ENCODE measurements at places on chromosomes 6 and 20.
A peak's percentile ranks its signal among the peaks of the same experiment; 100 is the strongest.

GRCh38 chr6:39330057-39330456 is 7.6 kb upstream of the KCNK16 start:
- DNase-seq: no peak

- no peak for DNase-seq
Observed at GRCh38 chr20:56488566-56488965, 20.1 kb downstream of the RTF2 start.

DNA sequence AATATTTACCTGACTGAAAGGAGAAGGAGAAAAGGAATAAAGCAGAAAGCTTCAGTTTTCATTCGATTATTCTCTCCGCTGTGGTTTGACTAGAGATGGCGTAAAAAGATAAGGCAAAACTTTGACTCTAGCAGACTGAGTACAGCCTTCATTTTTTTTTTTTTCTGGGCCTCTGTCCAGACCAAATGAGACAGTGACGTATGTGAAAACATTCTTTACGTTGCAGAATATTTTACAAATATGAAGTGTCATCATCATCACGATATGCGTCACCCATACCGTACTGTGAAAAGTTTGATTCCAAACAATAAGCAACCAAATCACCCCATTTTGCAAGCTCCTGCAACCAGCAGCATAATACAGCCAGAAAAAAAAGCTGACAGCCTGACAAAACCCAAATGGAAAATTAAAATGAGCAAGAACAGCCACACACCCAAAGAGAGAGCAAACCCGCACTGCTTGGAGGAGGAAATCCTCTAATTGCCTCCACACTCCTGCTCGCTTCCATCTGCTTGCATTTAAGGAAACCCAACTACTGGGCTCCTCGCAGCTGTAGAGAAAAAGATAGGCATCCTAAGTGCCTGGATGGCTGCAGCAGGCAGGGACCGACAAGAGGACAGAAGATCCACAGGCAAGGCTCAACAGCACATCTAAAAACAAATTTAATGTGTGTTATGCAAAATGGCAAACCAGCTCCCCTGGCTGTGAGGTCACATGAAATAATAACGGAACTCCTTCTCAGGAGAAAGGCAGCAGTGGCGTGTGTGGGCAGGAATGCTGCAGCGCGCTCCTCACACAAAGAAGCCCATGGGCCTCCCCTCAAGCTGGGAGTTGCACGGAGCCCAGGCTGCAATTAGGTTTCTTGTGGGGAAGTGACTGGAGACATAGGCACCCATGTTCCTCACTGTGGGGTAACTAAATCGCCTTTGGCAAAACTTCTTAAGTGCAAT is 113.1 kb downstream of the FYN start:
- DNase-seq: no peak

DNA sequence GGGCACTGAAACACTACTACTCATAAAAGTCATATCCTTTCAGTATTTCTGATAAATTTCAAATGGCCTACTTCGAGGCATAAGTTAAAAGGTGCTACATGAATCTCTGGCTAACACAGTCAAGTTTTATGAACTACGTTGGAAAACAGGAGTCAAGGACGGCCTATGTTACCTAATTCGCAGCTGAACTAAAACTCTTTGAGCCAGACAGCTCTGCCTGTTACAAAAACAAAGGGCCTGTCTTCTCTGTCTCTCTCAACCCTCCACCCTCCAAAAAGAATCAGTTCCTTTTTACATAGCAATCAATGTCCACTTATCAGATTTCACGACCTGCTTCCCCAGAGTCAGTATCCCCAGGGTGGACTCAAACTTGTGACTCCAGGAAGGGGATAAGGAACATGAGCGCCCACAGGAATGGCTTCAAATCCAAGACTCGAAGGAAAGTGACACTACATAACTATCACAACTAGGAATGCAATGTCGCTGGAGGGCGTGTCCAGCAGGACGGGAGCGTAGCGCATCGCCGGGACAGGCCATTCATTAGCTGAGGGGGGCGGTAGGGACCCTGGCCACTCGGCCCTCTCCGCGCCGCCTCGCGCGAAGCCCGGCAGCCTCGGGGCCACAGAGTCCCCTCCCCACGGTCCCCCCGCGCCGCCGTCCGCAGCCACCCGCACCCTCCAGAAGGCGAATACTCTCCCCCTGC is 591 bp downstream of the IBTK start:
- DNase-seq: peak; percentile 10

DNA sequence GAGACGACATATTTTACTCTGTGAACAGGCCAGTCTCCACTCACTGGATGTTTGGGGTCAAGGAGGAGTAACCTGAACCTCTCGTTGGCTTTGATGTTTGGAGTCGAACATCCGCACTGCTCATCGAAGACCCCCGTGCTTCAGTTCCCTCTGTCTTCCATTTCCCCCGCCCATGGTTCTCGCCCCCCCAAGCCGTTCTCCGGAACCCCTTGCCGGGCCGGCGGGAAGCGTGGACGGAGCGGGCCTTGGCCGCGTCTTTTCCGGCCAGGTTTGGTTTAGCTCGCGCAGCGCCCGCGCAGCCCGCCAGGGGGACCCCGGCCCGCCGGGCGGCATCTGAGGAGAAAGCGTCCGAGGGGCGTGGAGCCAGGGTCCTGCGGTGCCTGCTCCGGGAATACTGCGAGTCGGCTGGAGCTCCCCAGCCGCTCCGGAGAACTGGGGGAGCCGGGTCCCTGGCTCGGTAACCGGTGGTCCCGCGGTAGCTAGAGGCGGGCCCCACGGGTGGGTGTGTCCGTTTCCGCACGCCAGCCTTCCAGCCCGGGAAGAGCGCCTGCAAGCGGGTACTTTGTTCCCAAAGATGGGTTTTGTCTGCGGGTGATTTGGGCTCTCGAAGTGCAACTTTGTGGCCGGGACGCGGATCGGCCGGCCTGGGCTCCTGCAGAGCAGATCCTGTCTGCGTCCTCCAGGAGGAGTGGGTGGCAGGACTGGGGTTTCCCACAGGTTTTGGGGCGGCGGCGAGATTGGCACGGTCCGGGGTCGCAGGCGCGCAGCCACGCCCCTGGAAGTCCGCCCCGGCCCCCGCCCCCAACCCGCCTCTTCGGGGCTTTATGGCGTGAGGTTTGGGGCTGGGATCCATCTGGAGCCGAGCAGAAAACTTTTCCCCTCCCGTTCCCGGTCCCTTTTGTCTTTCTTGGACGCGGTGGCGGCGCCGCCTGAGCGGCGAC is at the start of gene TMEM200A:
TMEM200A (plus strand) TSS at position 852 of the 941 bp plus-strand sequence. CDS start 74,406 bp downstream, outside the sequence.
- DNase-seq: no peak

- no peak for DNase-seq
Observed at GRCh38 chr20:24385547-24385946, 83.9 kb upstream of the SYNDIG1 start.

GRCh38 chr6:127402890-127403617 is 56.1 kb downstream of the KIAA0408 start:
- DNase-seq: no peak

DNA sequence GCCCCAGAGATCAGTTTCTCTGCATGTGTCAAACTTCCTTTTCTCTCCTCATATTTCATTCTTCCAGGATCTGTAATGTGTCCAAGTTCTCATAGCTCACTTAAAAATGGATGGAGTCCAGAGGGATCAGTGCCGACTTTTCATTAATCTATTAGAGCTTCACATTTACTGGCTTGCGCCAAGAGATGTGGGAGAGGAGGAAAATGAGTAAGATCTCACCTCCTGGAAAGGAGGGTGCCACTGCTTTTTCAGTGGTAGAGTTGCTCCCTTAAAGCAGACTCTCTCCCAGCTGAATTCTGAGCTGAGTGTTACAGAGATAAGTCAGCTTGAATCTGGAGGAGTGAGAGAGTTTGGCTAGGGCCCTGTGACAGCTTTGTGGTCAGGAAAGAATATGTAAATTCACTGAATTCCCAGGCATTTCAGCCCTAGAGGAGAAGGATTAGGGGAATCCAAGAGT is 175.9 kb downstream of the SOX4 start:
- no peak for DNase-seq

- no peak for DNase-seq
Observed at GRCh38 chr6:157755746-157756411, 67.2 kb upstream of the SNX9 start.

DNA sequence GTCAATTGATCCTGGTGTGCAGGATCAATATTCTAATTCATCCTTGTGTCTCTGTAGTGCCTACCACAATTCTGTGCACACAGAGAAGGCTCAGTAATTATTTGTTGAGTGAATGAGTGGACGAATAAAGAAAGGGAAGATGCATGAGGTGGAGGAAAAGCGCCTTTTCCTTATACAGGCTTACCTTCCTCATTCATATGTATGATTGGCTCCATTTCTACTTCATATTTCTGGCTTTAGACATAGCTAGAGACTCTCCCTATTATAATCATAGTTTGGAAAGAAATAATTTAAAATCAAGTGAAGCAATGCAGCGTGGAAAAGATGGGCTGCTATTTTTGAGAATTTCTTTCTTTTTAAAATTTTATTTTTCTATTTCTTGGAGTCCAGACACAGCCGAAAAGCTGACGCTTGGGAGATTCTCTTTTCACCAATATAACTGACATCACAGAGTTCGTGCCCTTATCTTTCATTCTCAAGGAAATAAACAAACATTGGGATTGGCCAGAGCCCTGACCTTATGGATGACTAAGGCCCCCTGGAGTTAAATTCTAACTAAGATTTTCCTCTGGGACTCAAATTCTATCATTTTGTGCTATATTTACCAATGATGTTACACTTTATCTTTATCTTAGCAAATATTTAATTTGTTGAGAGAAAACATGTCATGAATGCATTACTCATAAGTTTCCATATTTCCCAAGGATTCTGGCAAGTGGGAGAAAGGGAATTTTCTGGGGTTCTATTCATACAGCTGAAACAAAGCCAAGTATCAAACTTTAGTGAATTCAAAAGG is 48.1 kb downstream of the PRL start:
- no peak for DNase-seq

- DNase-seq: no peak
Observed at GRCh38 chr6:12232339-12232738, 57.8 kb upstream of the EDN1 start.

DNA sequence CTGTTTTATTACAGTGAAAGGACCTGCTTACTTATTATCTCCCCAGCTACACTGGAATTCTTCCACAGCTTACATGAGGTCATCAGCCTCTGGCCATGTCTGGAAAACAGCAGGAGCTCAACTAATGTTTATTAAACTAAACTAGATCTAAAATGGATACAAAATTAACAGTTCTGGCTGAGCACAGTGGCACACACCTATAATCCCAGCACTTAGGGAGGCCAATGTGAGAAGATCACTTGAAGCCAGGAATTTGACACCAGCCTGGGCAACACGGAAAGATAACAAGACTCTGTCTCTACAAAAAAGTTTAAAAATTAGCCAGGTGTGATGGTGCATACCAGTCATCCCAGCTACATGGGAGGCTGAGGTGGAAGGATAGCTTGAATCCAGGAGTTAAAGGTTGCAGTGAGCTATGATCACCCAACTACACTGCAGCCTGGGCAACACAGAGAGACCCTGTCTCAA is 220.8 kb upstream of the MARCKS start:
- DNase-seq: no peak

- no peak for DNase-seq
Observed at GRCh38 chr6:152401978-152402377, 235.2 kb downstream of the SYNE1 start.

DNA sequence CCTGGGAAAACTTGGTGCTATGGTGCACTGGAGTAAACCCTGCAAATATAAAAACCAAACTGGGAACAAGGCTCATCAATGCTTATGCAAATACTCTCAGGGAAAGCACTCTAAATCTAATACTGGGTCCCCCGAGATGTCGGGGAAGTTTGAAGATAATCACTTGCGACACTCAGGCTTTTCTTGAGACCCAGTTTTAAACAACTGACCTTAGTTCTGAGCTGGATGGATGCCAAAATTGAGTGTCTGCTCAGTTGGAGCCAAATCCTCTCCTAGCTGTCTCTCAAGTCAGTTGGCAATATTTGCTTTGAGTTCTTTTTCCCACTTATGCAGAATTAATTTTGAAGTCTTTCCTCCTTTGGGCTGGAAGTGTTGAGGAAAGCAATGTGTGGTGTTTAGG is 75.5 kb upstream of the CD2AP start:
- no peak for DNase-seq

GRCh38 chr20:63164484-63165355 is 51.2 kb downstream of the YTHDF1 start:
- no peak for DNase-seq

DNA sequence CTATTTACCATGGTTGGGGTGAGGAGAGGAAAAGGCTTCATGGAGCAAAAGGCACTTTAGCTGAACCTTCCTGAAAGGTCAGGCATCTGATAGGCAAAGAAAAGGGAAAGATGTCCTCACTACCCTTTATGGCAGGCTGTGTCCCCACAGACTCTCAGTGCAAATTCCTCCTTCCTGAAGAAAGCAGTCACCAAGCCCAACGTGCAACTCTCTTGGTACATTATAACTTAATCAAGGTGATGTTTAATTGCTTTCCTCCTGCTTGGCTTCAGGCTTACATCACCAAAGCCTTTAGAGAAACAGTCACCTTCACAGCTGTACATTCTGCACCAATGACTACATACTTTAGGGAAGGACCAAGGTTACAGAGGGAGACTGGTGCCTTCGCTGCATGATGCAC is 2.1 kb upstream of the CLIC5 start:
- DNase-seq: no peak

- no peak for DNase-seq
Observed at GRCh38 chr6:55888917-55889316, 13.5 kb upstream of the BMP5 start.

DNA sequence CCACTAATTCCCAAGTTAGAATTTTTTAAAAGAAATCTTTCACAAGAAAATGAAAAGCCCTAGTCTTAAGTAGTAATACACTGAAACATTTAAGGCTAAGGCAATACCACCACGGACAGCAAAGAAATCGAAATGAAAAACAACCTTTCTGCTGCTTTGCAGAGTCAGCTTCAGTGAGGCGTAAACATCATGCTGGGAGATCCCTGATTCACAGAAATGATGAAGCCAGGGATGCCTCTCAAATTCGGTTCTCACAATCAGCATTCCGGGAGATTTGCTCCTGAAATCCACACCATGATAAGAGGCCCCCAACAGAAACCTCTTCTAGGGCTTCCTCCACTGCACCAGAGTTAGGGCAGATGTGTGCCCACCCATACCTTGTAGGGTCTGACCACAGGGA is 18.6 kb downstream of the RRBP1 start:
- no peak for DNase-seq

GRCh38 chr6:20238688-20239587 is 26.7 kb upstream of the MBOAT1 start:
- DNase-seq: no peak

GRCh38 chr6:108765495-108765894 is 82.7 kb upstream of the ARMC2 start:
- no peak for DNase-seq

- no peak for DNase-seq
Observed at GRCh38 chr6:8879334-8879733, 444.0 kb upstream of the SLC35B3 start.

DNA sequence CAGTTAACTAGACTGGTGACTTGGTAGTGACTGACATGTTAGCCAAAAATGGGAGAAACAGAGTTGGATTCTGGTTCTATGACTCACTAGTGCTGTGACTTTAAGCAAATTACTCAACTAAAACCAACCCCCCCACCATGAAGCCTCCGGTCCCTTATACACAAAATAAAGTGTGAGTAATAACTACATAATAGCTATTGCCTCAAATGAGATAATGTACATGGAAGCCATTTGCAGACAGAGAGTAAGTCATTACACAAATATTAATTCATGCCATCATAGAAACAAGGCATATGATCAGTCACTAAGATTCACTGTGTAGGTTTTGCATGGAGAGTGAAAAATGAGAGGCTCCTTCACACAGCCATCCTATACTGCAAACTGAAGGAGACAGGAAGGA is 111.9 kb downstream of the HIVEP2 start:
- no peak for DNase-seq

GRCh38 chr20:4127344-4127743 is 112.0 kb upstream of the RNF24 start:
- no peak for DNase-seq
